ENCODE measurements at places on chromosomes 5 and 9.

GRCh38 chr5:75433814-75434506 lies 77.5 kb downstream of the CERT1 start:
- no peak for DNase-seq

- DNase-seq: no peak
These were observed 36.3 kb downstream of the ZNF782 start for GRCh38 chr9:96817973-96818372.

DNA sequence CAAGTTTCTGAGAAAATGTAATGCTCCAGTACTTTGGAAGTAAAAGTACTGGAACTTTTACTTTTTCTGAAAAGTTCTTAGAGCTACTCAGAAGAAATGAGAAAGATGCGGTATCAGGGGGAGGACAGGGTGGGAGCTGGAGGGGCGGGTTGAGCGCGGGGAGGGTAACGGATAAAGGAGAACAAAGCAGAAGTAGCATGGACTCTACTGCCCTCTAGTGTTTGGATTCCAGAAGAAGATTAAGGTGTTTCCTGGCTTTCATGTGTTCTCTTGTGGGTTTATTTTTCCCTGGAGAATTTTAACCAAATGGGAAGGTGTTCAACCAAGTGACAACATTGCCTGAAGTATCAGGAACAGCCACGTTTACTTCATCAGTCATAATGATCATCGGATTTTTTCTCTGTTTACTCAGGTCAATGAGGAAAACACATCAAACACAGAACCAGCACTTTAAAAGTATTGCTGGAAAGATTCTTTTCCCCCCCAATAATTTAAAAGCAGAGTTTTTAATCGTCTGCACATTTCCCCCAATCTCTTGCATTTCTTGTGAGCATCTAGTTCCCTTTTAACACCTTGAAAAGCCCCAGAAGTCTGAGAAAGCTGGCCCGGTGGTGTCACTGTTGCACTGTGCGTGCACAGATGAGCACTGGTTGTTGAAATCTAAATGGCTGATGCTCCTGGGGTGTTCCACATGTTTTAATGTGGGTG lies 190.6 kb downstream of the MPDZ start:
- DNase-seq: peak; percentile 42

DNA sequence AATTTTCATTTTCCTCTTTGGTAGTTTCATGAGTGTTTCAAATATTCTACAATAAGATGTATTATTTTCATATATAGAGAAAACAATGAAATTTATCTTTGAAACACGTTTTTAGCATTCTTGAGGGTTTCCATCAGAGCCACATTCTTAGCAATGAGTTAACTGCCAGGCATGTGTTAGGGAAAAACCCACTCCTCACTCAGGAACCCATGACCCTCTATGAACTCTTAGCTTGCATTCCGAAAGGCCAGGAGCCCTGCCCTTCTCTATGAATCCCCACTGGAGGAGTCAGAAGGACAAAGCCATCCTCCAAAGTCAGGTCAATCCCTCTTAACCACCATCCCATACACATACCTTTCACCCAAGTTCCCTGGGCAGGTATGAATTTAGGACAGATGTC lies 57.5 kb downstream of the ADAMTS12 start:
- no peak for DNase-seq

GRCh38 chr9:71680189-71680980 lies 87.9 kb downstream of the CEMIP2 start:
- no peak for DNase-seq

- DNase-seq: peak; percentile 8
These were observed 64.7 kb upstream of the SPOCK1 start for GRCh38 chr5:137563646-137564397.

GRCh38 chr5:39215857-39216256 lies 3.5 kb downstream of the FYB1 start:
- DNase-seq: no peak

- no peak for DNase-seq
These were observed 87.4 kb upstream of the LHFPL2 start for GRCh38 chr5:78735834-78736463.

DNA sequence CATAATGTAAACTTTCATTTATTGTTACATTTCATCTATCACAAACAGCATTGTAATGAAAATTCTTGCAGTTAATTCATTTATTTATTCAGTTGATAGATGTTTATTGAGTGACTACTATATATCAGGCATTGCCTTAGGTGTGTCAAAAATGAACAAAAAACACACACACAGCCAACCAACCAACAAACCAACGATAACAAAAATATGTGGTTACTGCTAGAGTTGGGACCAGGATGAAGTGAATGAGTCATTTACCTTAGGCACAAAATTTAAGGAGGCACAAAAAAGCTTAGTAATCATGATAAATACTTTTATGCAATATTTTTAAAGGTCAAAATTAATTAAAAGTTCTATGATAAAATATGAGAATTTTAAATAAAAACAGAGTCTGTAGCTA lies 223.4 kb downstream of the CSNK1G3 start:
- no peak for DNase-seq

GRCh38 chr5:159231167-159231566 lies 21.8 kb upstream of the RNF145 start:
- DNase-seq: no peak

- DNase-seq: no peak
These were observed 131.5 kb downstream of the DOCK8 start for GRCh38 chr9:346111-346571.

GRCh38 chr9:4792054-4792571 lies 631 bp upstream of the RCL1 start:
- no peak for DNase-seq

DNA sequence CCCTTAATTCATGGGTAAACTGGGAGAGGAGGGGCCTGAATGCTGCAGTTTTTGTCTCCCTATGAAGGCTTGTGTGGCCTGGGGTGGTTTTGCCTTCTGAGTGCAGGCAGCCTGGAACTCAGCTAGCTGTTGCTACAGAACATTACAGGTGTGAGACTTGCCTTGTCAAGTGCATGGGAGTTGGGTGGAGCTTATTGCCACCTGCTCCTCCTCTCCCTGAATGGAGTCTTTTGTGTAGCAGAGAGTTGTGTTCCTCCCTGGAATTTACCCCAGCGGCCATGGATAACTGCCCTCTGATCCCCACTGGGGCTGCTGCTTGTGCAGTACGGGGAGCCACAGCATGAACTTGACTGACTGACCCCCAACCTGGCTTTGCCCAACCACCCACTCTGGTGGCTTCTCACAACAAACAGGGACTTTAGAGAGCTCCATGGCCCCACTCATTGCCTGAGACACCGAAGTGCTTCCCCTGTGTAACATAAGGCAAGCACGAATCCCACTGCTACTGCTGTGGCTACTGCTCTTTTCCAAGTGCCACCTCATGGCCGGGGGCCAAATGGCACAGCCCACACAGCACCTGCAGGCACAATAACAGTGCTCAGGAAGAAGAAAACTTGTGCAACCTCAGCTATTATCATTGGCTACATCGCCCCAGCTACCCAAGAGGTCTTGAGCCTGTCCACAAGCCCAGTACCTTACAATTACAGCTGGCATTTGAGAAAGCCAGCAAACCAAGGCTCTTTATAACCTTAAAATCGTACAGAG lies 942.9 kb downstream of the CDH18 start:
- no peak for DNase-seq

- no peak for DNase-seq
These were observed 46.9 kb downstream of the ARL15 start for GRCh38 chr5:54263447-54263846.

GRCh38 chr9:87197349-87198130 lies 250.2 kb upstream of the GAS1 start:
- DNase-seq: no peak

DNA sequence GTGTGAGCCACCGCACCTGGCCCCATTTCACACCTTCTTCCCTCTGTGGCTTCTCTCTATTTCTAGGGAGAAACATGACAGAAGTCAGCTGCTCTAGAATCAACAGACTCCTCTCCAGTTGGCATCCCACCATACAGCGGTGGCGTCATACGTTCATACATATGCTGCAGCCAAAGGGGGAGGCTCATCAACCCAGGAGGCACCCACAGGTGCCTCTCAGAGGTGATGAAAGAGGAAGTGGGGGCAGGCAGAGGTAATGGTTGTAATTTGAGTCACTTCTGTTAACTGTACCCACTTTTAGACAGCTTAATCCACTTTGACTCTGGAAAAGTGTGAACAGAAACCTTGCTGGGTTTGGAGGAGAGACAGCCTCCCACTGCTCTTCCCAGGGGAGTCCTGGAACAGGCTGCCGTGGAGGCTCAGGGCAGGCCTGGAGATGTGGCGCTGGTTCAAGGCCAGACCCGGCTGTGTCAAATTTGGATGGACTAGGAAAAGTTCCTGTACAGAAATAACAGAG lies 47.3 kb upstream of the SUB1 start:
- DNase-seq: no peak

DNA sequence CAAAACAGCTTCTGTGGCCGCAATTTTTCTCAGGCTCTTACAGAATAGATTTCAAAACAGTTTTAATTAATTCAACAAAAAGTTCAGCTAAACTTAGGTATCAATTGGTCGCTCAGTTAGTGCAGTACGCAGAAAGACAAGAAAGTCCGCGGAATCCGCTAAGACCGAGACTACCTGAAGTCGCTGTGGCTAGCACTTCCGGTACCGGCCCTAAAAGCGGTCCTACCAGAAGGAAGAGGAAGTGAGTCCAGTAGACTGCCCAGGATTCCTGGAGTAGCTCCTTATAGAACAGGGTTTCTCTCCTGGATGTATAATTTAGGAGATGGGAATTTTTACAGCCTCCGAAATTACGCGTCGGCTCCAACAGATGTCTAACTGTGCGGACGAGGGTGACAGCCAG lies 16.6 kb upstream of the PCDHB2 start:
- DNase-seq: no peak

DNA sequence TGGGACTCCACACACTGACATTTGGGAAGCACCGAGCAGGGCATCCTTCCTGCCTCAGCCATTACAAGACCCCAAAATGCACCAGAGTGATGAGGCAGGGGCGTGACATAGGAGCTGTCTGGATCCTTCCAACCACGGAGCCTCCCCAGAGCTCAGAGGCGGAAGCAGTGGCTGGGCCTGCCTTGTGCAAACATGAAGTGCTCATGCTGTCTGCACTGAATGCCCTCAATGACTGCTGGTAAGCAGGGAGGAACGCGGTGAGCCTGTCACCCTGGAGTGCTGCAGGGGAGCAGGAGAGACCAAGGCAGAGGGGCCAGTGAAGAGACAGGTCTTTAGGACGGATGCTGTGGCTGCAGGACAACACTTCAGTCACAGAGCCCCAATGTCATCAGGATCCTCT lies 60.2 kb upstream of the HRH2 start:
- no peak for DNase-seq

GRCh38 chr5:142115937-142116614 lies 7.5 kb downstream of the NDFIP1 start:
- DNase-seq: no peak

DNA sequence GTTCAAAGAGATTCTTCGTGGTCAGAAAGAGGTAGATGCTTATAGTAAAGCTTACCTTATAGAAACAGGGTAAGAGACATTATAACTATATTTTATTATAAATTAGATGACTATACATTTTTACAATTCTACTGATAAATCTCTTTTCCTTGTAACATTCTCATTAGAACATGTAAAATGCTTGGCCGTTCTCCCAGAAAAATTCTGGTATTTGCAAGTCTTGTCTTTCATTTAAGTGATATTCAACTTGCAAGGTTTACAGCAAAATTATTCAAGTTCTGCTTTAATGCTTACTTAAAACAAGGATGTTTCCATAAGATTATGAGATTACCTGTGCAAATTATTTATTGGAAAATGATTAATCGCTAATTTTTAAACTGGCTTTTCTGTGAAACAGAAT lies 41.3 kb upstream of the CDH18 start:
- DNase-seq: no peak

DNA sequence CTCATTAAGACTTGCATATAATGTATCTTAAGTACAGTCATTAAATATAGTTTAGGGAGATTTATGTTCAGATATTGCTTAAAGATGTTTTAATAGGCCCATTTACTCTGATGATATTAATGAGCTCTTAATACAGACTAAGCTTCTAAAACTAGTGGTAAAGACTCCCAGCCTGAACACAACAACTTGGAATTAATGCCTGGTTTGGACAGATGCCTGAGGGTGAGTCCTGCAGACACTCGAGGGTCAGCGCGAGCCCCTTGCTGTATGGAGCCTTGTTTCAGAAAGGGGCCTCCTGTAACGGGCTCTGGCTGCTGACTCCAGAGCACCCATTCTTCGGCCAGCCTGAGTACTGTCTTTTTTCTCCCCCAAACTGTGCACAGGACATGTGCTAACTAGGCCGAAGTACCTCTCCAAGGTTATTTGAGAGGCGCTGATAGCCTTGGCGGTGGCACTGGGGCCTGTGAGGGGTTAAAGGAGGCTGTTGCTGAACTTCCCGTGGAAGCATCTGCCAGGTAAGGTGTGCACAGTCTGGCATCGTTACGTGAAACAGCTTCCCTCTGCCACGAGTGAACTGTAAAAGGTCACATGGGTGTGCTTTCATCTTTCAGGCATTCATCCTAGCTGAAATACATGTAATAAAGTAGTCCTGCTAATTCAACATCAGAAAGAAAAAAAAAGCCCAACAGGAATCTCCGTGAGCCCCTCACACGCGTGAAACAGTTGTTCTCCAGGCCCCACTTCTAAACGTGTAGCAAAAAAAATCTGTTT lies 113.4 kb downstream of the MVB12B start:
- no peak for DNase-seq

GRCh38 chr9:91190062-91190461 lies 171.7 kb downstream of the AUH start:
- no peak for DNase-seq

GRCh38 chr5:108415726-108416125 lies 33.8 kb upstream of the FBXL17 start:
- DNase-seq: no peak

- DNase-seq: no peak
These were observed 53.1 kb downstream of the HCN1 start for GRCh38 chr5:45643056-45643455.

- DNase-seq: no peak
These were observed 59.5 kb downstream of the CDC42SE2 start for GRCh38 chr5:131323378-131323777.

DNA sequence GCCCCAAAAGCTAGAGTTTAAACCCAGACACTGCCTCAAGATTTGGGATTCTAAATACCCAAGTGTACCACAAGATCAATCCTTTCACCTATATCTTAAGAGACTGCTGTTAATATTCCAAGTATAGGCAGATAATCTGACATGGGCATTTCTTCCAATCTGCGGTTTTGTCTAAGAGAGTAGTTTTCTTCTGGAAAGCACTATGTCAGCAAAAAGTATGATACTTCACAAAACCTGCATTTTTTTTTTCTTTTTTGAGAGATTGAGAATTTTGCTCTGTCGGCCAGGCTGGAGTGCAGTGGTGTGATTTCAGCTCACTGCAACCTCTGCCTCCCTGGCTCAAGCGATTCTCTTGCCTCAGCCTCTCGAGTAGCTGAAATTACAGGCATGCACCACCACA lies 190.7 kb upstream of the TYRP1 start:
- DNase-seq: no peak

- DNase-seq: no peak
These were observed 39.7 kb upstream of the HSD17B4 start for GRCh38 chr5:119412279-119413227.

DNA sequence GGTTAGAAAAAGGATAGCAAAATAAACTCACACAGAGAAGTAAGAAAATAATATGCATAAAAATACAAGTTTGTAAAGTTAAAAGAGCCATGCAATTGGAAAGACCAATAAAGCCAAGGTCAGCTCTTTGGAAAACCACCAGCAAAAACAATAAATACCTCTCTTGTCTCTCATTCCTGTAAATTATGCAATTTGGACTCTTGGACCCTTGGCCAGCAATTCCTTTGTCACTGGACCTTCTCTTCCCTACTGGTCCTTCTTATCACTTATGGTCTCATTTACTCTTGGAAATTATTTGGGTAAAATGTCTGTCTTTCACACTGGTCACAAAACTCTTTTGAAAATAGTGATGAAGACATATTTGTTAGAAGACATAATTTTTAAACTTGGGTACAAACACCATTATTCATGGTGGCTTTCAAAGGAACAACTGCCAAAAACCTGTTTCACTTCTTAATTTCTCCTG lies 379.5 kb downstream of the TMEM232 start:
- no peak for DNase-seq

All from hippocampal formation (tissue), 2 donors.